ENCODE measurements at places on chromosomes 12 and 14.

GRCh38 chr14:96739200-96739910 is 57.8 kb upstream of the VRK1 start:
- DNase-seq = no peak

DNA sequence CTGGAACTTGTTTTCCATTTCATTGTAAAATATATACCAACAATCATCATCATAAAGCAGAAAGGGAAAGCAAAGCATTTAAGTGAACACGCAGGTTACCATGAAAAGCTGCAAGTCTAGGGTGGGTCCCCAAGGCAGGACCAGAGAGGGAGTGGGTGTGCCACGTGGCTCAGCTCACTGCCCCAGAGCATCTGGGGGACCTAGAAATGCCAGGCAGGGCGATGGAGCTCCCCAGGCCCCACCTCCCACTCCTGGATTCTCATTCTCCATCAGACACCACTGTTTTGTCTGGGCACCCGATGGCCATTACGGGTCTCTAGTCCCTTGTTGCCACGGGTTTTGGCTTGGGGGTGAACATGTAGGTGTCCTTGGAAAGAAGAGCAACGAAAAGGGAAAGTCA is 34.7 kb downstream of the BCL11B start:
- DNase-seq = no peak

DNA sequence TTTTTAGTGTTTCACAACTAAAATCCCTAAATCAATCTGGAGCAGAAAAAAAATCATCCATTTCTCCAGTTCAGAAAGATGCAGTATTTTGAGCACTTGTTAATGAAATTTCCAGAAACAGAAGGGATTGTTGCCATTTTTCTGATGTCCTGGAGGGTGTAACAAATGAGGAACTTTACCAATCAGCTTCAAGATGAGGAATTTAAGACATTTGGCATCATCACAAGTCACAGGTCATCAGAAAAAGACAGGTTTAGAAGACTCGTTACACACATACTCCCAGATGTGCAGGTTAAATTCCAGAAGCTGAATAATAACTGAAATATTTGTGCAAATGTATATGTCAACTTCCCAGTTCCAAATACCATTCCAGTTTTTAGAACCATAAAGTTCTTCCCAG is 482 bp upstream of the PSMC1 start:
- no peak for DNase-seq

GRCh38 chr12:103109861-103110260 is 152.4 kb downstream of the ASCL1 start:
- DNase-seq = no peak

- no peak for DNase-seq
Observed at GRCh38 chr12:76153616-76154015, 69.1 kb upstream of the NAP1L1 start.

DNA sequence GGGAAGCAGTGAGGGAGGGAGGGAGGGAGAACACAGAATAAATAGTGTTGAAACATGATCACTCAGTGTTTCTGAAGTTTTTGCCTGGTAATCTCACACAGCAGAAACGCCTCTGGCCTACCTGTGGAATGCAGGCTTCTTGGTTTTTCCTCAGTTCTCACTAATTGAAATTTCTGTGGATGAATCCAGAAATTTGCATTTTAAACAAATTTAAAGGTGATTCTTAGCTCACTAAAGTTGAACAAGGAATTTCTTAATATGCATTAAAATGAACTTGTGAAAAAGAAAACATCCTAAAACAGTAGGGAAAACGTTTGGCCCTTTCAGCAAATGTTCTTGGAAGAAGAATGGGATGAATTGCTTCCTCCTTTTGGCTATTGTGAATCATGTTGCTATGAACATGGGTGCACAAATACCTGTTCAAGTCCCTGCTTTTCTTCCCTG is 1.4 kb downstream of the RNASE9 start:
- DNase-seq = no peak

- no peak for DNase-seq
Observed at GRCh38 chr12:26554332-26554731, 278.7 kb downstream of the ITPR2 start.

DNA sequence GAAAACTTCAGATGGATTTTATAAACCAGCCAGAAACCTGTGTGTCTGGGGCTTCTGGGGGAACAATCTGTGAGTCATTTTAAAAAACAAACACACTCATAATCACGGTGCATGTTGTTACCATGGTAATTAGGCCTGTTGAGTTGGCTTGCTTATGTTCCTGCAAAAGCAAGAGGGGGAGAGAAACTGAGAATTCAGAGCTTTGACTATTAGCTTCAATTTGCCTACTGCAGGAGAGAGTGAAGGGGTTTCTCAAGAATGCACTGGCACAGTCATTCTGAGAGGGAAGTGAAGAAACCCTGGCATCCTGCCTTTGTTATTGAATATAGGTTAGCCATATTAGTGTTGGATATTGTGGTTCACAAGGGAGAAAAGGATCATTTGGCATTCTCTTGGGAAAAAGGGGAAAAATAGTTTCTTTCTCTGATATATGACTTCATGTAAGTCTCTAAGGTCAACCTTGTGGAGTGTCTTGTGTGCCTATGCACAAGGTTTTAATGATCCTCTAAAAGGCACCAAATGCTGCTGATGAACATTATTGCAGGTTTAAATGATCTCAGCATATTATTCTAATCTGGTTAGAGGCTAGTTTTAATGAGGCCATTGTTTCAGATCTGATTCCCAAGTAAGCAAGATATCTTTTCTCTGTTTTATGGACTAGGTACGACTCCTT is 12.9 kb downstream of the GNG2 start:
- no peak for DNase-seq

DNA sequence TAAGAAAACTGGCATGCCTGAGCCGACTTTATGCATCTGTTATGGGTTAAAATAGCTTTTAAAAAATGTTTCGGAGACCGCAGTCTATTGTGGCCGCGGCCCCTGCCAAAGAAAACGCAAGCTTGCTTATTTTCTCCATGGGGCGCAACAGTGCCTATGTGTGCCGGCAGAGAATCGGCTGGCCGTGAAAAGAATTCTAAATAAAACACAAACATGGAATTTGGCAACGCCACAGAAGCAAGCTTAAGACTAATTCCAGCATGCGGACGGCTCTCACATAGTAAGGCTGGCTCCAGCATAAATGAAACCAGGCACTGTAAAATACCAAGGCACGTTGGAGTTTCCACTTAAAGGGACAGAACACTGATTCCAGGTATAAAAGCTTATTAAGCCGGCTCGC is 56.7 kb downstream of the BCL11B start:
- no peak for DNase-seq

DNA sequence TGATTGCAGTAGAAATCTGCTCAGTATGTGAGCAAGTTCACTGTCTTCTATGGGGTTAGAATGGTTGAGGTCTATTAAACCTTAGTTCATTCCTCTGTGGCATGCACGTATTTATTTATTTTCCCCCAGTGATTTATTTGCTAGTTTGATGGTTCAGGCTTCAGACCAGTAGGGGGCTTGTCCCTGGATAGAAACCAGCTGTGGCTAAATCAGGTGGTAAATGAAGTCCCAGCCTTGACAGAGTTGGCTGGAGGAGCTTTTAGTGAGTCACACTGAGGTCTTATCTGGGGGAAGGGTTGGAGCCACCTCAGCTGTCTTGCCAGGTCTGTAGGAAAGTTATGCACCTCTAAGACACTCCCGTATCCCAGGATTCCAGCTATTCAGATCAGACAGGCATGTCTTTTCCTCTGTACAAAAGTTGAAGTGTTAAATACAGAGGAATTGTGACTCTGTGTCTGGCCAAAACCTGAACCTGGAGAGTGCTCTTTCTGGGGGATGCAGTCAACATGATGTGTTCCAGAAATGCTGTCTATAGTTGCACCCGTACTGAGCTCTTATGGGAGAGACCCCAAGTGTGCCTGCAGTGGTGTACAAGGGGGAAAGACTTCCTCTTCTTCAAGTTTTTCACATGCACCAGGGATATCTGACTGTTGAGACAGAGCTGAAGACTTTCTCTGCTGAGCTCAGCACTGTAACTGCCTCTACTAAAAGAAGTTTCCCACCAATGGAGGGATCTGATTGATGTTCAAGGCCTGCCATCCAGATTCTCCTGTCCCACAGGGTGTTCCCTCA is 1322.1 kb downstream of the TMEM121 start:
- DNase-seq = no peak

- no peak for DNase-seq
Observed at GRCh38 chr12:42957136-42957535, 367.6 kb upstream of the PRICKLE1 start.

GRCh38 chr12:42140901-42141300 is 3.8 kb downstream of the GXYLT1 start:
- no peak for DNase-seq

DNA sequence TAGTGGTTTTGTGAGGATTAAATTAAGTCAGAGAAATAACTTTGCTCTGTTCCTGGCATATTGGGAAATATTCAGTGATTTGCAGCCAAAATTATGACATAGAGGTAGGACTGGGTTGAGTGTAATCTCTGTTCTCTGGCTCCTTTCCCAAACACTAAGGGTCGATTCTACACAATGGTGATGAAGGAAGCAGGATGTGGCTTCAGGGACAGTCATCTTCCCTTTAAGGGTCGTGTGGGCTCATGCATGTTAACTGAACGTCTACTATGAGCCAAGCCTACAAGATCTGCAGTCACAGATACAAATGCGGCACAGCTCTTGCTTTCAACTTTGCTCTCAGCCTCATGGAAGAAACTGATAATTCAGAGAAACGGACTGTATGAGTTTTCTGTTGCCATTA is 381.6 kb downstream of the VRK1 start:
- no peak for DNase-seq

GRCh38 chr14:91754819-91755218 is 22.9 kb upstream of the CATSPERB start:
- DNase-seq = no peak

GRCh38 chr12:89299931-89300330 is 52.4 kb downstream of the DUSP6 start:
- no peak for DNase-seq

DNA sequence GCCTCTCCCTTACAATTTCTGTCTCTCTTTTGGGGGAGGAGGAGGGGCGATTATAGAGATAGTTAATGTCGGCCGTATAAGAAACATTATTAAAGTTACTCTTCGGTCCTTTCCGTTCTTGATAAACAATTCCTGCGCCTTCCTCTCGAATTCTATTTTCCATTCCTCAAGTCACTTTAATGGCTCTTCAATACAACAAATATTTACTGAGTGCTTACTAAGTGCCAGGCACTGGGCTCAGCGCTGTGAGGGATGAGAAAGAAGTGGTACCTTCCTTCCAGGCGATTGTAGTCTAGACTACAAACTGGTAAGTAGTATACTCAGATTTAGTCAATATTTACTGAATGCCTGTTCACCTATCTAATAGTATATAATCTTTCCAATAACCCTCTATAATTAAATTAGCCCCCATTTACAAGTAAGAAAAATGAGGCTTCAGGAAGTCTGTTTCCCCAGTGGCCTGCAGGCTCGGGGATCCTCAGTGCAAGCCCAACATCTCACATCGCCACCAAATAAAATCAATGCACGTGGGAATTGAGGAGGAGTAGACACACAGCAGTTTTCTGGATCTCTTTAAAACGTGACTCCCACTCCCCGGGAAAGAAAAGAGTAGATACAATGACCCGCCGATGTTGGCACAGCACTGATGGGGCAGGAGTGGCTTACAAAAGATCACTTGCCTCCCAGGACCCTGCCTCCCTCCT is 589 bp upstream of the ZNF219 start:
- no peak for DNase-seq

- DNase-seq = no peak
Observed at GRCh38 chr14:99195602-99196309, 76.2 kb downstream of the BCL11B start.

DNA sequence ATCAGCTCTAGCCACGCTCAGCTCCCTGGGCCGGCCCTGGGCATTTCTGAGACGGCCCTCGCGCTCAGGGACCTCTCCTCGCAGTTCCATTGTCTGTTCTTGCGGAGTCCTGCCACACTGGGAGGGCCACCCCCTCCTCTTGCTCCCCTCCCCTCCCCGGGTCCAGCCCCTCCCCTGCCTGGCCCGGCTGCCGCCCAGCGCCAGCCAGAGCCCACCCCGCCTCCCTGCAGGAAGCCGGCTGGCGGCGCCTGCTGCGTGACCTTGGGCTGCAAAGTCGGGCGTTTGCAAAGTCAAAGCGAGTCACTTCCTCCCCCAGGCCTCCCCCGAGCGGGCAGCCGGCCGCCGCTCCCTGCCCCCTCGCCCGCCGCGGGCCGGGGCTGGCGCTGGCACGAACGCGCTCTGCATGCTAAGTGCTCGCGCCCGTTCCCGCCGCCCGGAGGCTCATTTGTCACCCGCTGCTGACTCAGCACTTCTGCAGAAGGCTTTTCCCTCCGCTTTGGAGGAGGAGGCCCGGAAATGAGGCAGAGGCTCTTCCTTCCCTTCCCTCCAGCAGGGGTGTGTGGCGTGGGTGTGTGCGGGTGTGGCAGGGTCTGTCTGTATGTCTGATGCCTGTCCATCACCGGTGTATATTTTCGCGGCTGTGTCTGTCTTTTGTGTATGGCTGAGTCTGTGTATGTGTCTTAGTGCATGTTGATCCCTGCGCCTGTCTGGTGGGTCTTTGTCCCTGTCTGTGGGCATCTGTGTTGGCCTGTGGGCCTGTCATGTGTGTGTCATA is 72.0 kb downstream of the IRF2BPL start:
- DNase-seq = peak; percentile 57

DNA sequence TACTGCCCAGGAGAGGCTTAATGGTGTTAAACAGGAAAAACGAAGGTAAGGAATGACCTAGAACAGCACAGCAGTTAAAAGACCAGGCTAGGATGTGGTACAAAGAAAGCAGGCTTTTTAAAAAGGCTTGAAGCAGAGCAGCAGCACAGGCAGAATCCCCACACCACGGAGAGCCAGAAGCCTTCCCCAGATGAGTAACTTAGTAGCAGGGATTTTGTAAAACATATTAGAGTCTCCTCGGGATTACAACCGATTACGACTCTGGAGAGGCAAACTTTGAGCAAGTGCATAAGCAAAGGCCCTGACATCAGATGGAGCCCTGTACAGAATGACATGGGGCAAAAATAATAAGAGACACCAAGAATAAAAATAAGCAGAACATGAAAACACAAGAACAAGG is 37.1 kb upstream of the DHRS4 start:
- DNase-seq = no peak

DNA sequence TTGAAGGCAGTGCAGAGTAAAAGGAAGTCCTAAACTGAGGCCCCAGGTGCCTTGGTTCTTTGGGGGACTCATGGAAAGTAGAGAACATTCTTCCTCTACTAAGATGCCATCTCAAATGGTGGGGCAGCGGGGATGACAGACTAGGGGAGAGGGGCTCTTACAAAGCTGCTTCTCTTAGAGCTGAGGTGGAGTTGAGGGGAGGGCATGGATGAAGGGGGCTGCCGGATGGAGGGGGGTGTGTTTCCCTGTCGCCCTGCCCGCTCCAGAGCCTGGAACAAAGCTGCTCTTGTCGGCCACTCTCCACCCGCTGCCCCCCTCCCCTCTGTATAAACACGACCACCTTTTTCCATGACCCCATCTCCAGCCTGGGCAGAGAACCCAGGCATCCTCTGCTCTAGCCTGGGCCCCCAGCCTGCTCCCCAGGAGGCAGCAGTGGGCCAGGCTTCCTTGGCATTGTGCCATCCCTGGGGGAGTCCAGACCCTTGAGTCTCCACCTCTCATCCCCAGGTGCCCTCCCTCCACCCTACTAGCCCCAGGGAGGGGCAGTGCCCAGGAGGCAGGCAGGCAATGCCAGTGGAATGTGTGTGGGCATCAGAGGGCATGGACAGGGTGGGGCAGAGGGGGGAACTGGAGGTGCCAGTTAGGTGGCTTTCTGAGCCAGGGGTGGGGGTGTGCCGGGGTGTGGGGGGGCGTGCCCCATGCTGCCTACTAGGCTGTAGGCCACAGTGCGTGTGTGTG is 1.7 kb downstream of the RARG start:
- DNase-seq = no peak
